Stimulated activated CD8-positive, alpha-beta memory T cell treated with anti-CD3 and anti-CD28 coated beads, Interleukin-4, amount 100 ng/mL, for 1 hour (primary cell): ENCODE measurements at places on chromosomes 6 and 20.

DNA sequence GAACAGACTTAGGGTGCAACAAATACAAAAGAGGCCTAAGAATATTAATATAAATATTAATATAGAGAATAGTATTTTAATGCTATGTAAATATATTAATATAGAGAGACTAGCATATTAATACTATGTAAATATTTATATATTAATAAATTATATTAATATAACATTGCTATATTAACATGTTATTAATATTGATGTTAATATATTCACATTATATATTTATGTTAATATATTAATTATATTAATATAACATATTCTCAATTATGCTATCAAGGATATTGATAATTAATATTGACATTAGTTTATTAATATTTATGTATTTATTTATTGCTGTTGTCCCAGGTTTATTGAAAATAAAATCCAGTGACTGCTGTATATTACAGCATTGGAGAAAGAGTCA, 1.1 kb upstream of the MAS1L start:
- DNase-seq, result no peak

- no peak for DNase-seq
Observed at GRCh38 chr6:148516217-148516616, 173.6 kb downstream of the SASH1 start.

DNA sequence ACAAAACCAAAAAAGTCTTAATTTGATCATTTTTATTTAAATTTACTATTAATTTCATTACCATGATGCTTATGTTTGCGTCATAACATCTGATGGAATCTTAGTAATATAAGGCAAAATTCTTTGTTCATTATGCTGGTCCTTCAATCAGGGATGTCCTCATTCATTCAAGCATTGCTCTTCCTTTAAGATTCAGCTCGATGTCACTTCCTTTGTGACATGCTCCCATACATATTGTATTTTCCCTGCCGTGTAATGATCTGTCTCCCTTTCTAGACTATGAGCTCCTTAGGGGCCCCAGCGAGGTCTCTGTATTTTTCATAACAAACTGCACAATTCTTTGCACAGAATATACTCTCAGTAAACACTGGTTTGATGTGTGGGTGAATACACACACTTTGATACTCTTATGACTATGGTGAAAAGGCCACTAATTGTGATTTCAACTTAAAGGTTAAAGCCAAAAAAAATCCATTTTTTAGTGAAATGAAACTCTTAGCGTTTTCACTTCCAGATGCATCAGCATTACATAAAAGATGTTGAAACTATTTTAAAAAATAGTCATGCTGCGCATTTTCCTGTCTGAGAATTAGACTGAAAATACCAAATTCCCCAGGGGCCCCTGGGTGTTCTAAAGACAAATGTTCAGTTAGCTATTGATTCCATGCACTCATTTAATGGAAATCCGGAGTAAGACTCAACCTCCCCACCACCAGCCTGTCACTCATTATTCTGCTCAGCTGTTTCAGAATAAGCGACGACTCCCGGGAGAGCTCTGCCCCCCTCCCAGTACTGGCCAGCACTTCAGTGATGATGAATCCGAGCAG, 169.7 kb downstream of the ATXN1 start:
- no peak for DNase-seq

DNA sequence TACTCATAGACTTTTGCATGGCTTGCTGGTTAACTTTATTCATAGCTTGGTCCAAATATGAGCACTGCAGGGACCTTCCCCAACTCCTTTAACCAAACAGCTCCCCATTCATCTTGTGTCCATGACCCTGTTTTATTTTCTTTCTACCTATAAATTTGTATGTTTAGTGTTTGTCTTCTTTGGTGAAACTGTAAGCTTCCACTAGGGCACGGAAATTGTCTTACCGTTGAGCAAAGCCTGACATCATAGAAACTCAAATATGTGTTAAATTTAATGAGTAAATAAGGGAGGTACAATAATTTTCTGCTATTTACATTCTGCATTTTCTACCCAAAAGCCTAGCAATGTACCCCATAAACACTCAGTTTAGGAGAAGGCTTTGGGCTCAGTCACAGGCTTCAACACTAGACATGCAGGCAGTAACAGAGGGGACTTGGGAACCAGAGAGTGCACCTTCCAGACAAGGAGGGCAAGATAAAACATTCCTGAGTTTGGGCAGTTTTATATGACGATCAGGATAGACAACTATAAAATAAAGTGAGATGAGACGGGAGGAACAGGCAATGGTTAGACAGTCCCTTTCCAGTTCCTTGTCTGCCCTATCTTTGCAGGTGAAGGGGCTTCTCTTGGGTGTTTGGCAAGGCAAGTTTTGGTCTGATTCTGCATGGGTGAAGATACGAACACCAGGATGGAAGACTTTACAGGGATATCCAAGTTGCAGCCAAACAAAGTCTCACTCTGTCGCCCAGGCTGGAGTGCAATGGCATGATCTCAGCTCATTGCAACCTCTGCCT, 46.2 kb upstream of the ZNF217 start:
- no peak for DNase-seq

GRCh38 chr6:98946879-98947410, 801 bp downstream of the FBXL4 start:
- peak; percentile 1 for DNase-seq

DNA sequence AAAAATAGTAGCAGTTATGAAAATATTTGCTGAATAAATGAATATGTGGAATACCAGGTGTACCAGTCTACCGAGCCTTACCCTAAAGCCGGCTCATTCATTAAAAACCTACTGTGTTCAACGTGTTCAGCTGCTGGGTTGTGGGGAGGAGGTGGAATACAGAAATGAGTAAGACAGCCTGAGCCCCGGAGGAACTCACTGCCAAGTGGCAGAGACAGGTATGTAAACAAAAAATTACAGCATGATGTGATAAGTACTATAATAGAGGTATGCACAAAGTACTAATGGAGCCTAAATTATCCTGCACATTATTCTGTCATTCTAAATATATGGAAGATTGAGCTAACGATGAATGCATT, 6.8 kb upstream of the ADTRP start:
- DNase-seq, result no peak

GRCh38 chr6:43355862-43356590, 13.4 kb downstream of the ZNF318 start:
- no peak for DNase-seq

DNA sequence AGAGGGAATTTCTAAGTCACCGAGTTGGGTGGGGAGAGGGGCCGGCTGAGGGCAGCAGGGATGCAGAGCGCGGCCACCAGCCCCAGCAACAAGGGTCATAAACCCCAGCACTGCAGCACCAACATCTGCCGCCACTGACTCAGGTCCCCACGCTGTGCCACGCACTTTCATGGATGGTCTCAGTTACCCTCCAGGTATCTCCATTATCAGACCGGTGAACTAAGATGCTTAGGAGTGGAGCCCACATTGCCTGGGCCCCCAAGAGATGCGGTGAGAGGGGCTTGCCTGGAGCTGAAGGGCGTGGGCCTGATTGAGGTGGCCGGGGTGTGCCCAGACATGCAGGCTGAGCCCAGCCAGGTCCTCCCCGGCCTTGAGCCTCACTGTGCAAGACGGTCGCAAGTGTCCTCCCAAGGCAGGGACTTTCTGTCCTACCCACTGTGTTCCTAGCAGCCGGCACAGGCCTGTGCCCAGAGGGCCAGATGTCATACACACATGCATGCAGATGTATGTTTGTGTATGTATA, 19.3 kb downstream of the RBM38 start:
- no peak for DNase-seq

DNA sequence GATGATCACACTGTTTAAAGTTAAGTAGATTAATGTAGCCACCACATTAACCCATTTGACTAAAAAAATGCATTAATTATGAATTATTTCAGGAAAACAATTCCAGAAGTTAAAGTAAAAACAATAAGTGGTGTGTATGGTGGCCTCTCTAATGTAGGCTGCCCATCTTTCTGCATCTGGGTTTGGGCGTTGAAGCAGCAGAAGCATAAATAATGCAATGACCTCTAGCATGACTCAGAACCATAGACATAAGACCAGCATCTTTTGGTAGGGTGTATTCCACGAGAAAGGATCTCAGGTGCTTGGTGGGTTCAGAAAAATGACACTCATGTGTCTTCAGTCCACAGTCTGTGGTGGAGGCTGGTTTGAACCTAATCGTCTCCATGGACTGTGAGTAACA, 18.6 kb upstream of the NKAIN2 start:
- no peak for DNase-seq

DNA sequence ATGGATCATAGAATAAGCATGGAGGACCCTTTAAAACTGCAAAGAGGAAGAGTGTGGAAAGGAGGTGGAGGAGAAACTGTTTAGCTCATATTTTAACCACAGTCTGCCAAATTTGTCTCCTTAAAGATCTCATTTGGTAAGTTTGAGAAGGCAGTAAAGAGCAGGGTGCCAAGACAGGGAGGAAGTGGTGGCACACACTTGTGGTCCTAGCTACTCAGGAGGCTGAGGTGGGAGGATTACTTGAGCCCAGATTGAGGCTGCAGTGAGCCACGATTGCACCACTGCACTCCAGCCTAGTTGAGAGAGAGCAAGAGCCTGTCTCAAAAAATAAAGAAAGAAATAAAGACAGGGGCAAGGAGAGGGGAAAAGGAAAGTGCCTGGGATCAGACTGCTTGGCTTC, 16.8 kb upstream of the DCBLD1 start:
- no peak for DNase-seq

- no peak for DNase-seq
Observed at GRCh38 chr6:128882991-128883611, at the start of gene LAMA2. Gene LAMA2, plus strand, starts transcription at chr6:128883138. Its CDS starts 108 bp downstream, at chr6:128883246.
